Neural progenitor cell (in vitro differentiated cells): ENCODE measurements at places on chromosomes 5 and 9. TPM values are rescaled to one million over a fixed set of nuclear protein-coding genes. Genes with fewer than 3 reads are reported as not detected.

ECSCR gene
- total RNA-seq, result not detected in 2 replicates

DNA sequence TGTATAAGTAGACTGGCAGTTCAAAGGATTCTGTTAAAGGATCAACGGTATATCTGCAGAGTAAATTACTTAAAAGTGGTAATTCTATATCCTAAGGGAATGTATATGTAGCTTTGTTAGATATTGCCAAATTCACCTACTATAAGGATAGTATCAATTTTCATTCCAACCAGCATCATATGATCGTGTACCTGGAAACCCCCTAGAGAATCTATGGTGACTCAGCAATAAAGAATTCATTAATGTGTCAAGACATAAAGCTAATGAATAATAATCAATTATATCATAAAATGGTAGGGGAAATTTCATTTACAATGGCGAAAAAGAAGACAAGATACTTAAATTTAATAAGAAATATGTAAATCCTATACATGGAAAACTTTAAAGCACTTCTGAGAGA is 234.1 kb upstream of the ACTBL2 start:
- DNase-seq, result no peak

- DNase-seq, result no peak
These were observed 58.6 kb downstream of the HTR4 start for GRCh38 chr5:148595697-148596096.

DNA sequence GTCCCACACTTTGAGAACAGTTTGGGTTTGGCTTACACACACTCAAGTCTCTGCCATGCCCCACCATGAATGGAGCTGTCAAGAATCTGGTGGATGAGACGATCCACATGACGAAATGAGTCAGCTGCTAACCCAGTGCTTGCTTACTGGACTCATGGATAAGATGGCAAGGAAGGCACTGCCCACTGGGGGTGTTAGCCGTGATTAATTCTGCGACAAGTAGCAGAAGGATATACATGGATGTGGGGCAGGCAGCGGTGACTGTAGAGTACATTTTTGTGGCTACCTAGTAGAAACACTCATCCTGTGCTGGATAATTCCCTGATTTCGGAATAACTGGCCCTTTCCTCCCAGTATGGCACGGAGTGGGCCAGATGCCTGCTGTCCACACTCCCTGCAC is 77.5 kb downstream of the SPATA31C2 start:
- no peak for DNase-seq

GRCh38 chr5:125717209-125717608 is 706.0 kb upstream of the GRAMD2B start:
- no peak for DNase-seq

DNA sequence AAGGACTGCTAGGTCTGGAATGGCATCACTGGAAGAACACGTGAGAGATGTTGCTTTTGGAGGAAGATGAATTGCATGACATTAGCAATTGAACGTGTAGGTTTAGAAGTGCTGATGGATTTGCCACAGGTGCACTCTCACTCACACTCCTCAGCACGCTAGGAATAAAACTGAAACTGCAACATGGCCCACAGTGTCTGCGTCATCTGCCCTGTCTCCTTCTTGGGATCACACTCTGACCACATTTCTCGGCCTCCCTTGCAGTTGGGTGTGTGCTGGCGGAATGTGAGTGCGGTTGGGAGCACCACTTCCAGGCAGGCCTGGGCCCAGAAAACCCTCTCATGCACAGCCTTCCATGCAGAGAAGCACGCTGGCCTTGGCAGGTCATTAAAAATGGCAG is 152.8 kb upstream of the LHFPL2 start:
- DNase-seq, result no peak

TICAM2 gene
- 0.03 TPM in 1 of 2 replicates, not detected in the other for total RNA-seq

DNA sequence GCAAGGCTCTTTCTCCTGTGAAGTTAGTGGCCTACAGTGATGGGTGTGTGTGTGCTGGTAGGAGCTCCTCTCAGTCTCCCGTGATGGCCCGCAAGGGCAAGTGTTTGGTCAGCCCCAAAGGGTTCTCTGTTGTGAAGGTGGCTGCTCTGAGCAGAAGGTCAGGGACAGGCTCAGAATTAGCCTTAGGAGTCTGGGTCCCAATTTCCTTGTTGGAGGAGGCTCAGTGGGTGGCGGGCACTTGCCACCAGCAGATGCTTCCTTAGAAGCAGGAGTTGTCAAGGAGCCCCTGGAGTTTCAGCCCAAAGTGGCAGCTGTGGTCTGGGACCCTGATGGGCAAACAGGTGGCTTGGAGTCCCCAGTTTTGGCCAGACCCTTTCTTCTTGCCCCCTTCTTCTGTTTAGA is 154.4 kb downstream of the MACROH2A1 start:
- DNase-seq, result no peak

- DNase-seq, result peak; percentile 45
These were observed 29.7 kb downstream of the TEX10 start for GRCh38 chr9:100322954-100323536.

DNA sequence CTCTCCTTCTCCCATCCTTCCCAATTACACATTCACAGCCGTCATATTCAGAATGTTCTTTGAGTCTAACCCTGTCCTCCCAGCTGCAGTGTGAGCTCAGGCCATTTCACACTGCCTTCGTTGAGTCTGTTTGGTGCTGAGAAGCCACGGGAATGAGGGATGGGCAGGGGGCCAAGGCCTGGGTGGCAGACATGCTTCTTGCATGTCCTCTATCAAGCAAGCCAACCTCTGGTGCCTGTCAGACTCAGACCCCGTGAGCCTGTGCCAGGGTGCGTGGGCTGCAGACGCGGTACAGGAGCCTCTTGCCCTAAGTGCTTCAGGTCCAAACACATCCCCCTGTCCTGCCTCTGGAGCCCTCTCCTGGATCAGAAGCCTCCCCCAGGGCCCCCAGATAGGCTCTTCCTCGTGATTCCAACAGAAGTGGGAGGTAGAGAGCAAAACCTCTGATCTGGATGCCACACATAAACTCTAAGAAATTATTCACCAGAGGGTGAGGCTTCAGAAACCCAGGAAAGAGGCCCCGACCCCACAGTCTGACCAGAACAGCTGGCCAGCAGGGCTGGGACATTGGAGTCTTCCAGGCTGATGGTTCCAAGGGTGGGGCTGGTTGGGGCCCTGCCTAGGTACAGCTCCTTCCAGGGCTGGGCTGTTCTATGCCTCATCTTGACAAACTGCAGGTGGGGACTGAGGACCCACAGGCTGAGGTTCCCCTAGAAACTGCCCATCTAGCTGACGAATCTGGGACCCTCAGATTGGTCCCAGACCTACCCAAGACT is 46.7 kb upstream of the CDKN2AIPNL start:
- DNase-seq, result no peak

GRCh38 chr9:128276574-128277270 is 646 bp downstream of the SWI5 start:
- DNase-seq, result peak; percentile 61
